Stimulated activated CD4-positive, alpha-beta T cell treated with anti-CD3 and anti-CD28 coated beads, Interleukin-4, amount 100 ng/mL, for 48 hours (primary cell): ENCODE measurements at places on chromosomes 11 and 22.

DNA sequence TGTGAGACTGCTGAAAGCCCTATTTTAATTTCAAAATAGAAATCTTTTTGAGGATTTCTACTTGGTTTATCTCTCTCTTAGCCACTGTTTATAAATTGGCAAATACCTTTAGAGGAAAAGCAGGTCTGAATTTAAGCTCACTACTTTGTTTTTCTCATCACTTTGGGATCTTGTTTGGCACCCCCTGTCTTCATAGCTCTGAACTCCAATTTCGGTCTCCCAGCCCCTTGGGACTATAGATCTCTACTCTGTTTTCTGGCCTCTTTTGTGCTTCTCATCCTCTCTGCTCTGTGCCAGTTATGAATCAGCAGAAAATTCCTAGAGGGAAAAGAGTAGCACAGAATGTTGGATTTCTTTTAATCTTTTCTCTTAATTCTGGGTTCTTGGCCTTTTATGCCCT lies 118.3 kb downstream of the CYP2R1 start:
- DNase-seq = no peak

GRCh38 chr11:44711787-44712608 lies 14.8 kb upstream of the TSPAN18 start:
- no peak for DNase-seq

GRCh38 chr22:48186146-48186790 lies 1423.8 kb downstream of the TBC1D22A start:
- DNase-seq = no peak

- no peak for DNase-seq
Measured at GRCh38 chr11:126197277-126197939, 14.0 kb downstream of the RPUSD4 start.
